ENCODE measurements at places on chromosomes 7 and 10.

GRCh38 chr7:131110297-131111080 is 217.2 kb upstream of the MKLN1 start:
- no peak for DNase-seq

DNA sequence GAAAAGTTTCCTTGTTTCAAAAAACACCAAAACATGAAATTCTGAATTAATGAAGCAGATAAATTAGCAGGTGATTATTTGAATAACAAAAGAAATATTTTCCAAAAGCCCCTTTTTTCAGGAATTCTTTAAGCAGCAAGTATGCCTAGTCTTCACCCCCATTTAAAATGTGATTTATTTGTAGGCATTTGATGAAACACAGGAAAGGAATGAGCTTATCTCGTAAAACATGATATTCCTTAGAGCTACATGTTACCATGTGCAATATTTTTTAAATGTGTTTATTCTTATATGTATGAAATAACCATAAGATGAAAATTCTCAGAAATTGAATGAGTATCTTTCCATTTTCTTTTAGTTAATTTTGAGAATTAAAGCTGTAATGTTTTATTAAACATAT is 106.1 kb downstream of the CHN2 start:
- no peak for DNase-seq

- DNase-seq = no peak
Measured at GRCh38 chr7:143429770-143430698, 13.2 kb upstream of the TAS2R60 start.

GRCh38 chr7:26551740-26552139 is 260.1 kb downstream of the SNX10 start:
- DNase-seq = no peak

DNA sequence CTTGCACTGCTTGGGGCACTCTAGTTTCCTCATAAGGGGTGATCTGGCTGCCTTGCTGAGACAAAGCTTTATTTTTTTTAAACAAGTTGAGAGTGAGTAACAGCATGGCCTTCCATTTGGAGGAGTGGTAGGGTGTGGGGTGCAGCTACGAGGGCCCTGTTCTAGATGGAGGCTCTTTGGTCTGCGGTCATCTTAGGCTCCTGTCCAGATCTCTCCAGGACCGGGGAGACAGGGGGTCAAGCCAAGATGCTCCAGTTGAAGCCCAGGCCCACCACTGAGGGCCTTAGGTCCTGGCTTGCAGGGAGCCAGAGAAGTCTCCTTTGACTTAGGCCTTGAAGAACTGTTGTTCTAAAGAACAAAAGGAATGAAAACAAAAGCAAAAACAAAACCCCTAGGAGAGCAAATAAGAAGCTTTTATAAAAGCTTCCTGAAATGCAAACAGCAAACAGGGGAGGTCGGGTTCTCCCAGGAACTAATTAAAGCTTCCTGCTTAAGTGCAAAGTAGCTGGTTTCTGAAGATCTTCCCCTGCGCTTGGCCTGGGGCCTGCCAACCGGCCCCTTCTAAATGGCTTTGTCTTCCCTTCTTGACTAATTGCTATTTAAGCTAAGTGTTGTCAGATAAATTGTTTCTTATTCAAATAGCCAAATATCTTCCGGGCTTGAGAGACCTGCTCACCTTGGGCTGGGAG is 259.2 kb downstream of the GLRX3 start:
- no peak for DNase-seq

- DNase-seq = no peak
Measured at GRCh38 chr10:117556356-117556755, 13.8 kb downstream of the EMX2 start.

DNA sequence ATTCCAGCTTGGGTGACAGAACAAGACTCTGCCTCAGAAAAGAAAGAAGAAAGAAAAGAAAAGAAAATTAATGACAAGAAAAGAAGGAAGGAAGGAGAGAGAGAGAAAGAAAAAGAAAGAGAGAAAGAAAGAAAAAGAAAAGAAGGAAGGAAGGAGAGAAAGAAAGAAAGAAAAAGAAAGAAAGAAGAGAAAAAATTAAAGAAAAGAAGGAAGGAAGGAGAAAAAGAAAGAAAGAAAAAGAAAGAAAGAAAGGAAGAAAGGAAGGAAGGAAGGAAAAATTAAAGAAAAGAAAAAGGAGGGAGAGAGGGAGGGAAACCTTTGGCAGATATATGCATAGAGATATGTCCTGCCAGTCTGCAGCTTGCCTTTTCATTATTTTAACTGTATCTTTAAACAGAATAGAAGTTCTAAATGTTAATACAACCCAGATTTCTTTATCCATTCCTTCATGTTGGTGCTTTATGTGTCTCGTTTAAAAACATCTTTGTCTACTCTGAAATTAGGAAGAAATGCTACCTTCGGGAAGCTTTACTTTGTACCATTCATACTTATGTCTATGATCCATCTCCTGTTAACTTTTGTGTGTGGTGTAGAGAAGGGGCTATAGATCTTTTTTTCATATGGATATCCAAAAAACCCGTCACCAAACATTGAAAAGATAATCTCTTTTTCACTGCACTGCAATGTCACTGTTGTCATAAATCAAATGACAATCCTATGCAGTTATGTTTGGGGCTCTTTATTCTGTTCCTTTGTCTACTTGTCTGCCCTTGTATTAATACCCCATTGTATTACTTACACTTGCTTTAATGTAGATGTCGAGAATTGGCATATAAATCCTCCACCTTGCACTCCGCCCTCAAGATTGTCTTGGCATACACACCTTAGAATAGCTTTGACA is 70.8 kb downstream of the VSTM4 start:
- DNase-seq = no peak

- no peak for DNase-seq
Measured at GRCh38 chr7:108261560-108262255, 131.5 kb upstream of the LAMB4 start.

DNA sequence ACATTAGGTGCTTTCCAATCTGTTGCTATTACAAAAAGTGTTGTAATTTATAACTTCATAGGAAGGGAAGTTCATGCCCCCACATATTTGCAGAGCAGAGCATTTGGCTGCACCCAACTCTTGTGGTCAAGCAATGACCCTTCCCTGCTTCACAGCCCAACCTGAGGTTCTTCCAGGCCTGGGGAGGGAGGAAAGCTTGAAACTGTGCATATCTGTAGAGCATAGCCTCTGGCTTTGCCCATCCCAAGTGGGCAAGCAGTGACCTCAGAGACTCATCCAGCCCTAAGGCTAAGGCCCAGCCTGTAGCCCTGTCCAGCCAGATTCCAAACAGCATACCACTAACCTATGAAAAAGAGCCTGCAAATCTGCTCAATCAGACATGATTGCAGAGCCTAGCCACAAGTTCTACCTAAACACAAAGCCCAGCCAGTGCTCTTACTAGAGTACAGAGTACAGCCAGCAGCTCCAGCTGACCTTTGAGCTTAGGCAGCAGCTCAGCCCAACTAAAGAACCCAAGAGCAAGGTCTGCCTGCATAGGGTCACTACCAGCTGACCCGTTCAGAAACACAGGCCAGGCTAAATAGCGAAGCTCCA is 14.4 kb upstream of the GSTK1 start:
- no peak for DNase-seq

- DNase-seq = no peak
Measured at GRCh38 chr10:14519785-14520184, 189.1 kb upstream of the FRMD4A start.

DNA sequence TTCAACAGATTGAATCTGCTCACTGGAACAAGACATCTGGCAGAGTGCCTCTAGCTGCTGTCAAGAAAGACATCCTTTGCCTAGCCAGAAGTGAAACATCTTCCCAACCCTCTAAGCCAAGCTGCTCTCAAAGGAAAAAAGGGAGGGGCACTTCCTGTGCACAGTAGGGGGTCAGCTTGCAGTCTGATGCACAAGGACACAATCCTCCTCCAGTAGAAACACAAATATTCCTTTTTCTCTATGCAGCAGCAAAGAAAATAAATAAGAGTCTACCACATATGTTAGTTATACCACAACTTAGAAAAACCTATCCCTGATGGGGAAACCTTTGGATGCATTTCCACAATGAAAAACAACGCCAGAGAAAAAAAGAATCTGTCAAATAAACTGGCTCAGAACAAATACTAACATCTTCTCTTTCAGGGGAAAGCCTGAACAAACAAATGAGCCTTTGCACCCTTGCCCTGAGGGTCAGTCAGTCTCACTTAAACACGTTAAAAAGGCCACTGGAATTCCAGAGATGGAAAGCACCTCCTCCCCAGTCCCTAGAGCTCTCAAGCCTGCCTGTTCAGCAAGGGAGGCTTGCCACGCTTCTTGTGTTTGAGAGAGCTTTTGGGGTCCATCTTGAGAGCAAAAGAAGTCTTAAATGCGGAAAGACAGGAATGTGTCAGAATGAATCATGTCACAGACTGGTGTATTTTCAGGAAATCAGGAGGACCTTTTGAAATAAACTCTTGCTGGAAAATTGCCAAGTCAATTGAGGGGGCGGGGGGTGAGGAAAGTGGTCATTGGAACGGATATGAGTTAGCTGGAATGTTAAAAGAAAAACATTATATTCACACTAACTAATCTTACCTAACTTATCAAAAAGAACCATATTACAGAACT is 7.5 kb downstream of the LAMB1 start:
- no peak for DNase-seq

- DNase-seq = no peak
Measured at GRCh38 chr7:55592492-55592891, 20.2 kb upstream of the VOPP1 start.

GRCh38 chr7:94590526-94591162 is 65.3 kb downstream of the SGCE start:
- no peak for DNase-seq
